ENCODE measurements at places on chromosomes 2 and 18.
A peak's percentile ranks its signal among the peaks of the same experiment; 100 is the strongest.

GRCh38 chr2:110858135-110858725, 125.9 kb downstream of the ACOXL start:
- peak; percentile 86 for DNase-seq

- DNase-seq, result no peak
Measured at GRCh38 chr2:99554238-99554637, 64.4 kb upstream of the REV1 start.

GRCh38 chr2:109133746-109134145, 4.7 kb downstream of the SH3RF3 start:
- DNase-seq, result no peak

DNA sequence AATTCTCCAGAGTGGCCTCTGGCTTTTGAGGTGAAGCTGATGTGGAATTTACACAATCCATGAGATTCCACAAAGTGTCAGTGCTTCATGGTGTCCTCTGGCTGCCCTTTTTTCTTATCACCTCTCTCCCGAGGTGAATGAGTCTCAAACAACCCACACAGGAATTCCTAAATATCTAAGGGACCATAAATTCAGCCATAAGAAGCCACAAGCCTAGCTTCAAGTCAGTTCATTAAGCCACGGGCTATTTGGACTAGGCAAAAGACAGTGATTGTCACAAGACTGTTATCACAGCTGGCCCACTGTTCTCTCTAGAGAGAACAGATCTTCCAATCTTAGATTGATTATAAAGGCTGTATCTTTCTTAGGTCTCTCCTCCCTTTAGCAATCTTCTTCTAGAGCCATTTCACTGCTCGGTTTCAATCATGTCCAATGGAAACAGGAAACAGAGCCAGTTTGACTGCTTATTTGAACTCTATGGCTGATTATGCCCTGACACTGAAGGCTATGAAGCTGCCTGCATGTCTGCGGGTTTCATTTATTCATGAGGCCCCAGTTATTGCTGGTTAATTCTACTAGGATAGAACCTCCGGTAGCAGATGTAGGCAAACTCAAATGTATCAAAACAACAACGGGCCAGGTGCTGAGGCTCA, 4.1 kb downstream of the NEMP2 start:
- peak; percentile 45 for DNase-seq

GRCh38 chr2:237964194-237964577, 2.6 kb upstream of the UBE2F start:
- DNase-seq, result no peak

GRCh38 chr18:23784832-23785245, 95.6 kb downstream of the LAMA3 start:
- DNase-seq, result no peak

GRCh38 chr2:134234535-134234934, 19.3 kb upstream of the MGAT5 start:
- no peak for DNase-seq

DNA sequence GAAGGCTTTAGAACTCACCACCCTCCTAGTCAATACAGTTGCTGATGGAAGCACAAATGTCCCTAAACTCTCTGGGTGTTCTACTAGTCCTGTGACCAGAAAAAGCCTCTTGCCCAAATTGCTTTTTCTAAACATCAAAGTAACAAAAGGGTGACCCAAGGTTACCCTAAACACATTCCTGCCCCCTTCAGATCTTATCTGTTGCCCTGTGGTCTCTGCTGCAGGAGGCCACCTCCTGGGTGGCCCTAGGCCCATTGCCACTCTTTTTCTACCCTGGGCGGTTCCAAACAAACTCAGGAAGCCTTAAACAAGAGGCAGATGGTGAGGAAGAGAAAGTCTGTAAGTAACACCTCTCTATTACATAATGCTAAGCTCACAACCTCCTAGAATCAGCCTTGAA, 3.3 kb downstream of the RNF152 start:
- no peak for DNase-seq

DNA sequence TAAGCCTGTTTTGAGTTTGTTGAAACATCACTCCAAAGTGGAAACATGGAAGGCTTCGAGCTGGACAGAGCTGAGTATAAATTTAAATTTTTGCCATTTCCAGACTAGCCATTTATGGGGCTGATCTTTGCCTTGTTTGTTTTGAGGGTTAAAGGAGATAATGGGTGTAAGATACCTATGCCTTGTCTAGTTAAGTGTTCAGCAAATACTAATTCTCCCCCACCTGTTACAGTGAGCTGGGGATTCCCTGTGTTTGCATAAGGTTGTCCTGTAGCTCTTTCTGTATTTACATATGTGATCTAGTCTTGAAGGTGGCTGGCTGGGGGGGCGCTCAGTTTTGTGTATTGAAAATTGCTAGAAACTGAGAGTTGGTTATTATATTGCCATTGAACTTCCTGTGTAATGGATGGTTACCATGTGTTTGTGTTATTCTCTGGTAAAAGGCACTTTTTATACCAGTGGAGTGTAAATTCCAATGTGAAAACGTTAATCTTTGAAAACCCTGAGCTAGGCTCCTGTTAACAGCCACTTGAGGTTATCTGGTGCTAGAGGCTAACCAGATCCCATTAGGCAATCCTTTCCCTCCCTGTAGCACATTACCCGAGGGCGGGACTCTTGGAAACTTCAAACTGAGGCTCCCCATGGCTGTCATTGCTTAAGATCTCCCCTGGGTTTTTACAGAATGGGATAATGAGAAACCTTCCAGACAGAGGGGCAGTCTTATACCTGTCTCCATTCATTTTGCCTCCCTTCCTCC, 26.7 kb downstream of the TANC1 start:
- DNase-seq, result no peak

DNA sequence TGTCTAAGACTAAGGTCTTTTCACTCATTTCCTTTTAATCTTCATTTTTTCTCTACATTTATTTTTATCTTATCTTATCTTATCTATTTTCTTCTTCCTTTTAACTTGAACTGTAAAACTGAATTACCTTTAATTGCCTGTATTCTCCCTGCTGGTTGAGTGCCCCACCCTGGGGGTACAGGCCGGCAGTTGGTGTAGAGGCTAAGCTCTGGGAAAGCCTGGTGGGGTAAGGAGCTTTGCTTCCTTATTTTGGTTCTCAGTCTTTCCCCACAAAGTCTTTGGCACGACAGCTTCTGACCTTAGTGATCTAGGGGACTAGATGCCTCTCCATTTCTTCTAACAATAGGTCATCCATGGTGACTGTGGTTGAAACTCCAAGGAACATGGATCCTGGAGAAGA, 26.8 kb upstream of the HAAO start:
- DNase-seq, result no peak
